ENCODE measurements at places on chromosomes 13 and 19.

DNA sequence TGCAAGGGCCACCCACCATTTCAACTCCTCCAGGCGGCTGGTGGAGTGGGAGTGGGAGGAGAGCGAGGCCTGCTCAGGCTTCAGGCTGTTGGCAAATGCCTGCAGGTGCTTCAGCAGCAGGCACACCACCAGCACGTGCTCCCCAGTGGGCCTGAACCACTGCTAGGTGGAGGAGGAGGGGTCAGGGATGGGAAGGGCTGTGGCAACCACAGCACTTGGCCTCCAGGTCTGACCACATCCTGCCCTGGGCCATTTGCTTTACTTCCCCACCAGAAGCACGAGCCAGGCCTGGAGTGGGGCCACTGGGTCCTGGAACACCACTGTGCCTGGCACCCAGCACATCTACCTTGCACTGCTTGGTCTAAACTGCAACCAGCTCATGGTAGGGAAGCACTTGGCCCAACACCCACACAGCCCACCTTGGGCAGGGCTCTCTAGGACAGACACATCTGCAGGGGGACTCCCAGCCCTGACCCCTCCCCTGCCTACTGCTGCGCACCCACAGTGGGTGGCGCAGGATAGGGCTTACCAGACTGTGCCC lies 26.2 kb downstream of the TUBA3C start:
- DNase-seq, result no peak

DNA sequence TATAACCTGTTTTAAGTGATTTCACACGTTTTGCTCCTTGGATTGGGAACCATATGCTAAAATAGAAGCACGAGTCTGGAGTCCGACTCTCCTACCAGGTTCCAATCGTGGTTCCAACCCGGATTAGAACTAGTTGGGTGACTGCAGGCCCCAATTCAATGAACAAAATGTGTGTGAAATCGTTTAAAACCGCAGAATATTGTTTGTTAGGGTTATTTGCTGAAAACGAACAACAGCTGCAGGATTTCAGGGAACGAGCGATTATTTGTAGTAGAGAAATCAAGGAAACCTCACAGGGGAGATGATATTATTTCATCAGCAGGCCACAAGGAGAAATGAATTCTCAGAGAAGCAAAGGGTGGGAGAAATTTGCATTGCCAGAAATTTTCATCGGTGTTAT lies 16.7 kb downstream of the SSC5D start:
- DNase-seq, result no peak

- no peak for DNase-seq
These were observed 1.3 kb upstream of the A1BG start for GRCh38 chr19:58354478-58355030.

DNA sequence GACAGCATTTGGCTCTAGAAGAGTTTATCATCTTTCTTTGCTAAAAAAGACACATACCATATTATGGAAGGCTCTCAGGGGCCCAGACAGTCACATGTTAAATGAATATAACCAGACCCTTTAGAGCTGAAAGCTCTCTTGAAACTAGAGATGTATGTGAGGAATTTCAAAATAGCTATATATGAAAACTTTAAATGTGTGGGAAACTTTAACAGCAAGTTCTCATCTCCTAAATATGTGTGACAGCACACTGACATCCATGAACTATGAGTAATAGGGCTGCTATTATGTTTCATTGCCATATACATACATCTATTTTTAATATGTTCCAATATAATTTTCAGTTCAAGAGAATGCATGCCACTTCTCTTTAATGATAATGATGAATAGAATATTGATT lies 509.5 kb downstream of the GPC6 start:
- DNase-seq, result no peak

DNA sequence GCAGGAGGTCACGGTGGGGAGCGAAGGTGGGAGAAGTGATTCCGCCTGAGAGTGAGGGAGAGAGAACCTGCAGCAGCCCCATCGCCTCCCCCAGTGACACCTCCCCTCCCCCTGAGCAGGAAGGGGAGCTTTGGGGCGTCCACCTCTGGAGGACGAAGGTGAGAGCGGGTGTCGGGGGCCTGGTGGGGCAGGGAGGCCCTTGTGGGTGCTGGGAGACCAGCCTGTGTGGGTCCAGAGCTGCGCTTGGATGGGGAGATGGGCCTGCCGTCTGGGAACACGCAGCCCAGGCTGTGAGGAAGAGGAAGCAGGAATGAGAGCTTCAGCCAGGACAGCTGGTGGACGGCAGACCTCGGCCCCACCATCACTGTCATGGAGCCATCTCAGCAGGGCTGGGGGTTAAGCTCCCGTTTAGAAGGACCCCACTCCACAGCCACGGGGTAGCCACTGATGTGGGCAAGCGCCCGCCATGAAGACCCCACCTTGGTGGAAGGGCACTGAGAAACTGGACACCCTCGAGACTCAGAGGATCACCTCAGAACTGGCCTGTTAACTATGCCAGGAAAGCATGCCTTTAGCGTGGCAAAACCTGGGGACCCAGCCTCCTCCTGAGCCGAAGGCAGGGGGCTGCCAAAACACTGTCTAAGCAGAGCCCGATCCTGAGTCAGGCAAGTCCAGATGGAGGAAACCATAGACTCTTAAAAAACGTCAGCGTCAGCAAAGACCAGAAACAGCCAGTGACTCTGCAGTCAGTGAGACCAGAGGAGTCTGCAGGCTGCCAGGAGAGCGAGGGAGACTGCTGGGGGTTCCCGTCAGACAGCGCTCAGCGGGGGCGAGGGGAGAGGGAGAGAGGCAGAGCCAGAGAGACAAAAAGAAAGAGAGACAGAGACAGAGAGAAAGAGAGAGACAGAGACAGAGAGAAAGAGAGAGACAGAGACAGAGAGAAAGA lies 6.4 kb upstream of the PROZ start:
- no peak for DNase-seq

DNA sequence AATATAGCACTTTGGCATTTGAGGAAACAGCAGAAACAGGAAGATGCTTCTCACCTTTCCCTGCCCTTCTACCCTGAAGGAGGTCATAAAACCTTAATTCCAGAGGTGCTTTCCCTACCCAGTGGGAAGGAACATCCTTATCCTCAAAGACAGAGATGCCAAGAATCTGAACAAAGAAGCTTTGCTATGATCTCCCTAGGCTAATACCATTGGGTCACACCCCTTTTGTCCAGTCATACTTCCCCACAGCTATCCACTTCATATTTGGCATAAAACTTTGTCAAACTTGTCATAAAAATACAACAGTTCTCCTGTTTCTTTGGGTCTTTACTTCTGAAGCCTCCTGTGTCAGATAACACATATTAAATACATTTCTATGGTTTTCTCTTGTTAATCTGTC lies 21.7 kb upstream of the RXFP2 start:
- DNase-seq, result no peak

GRCh38 chr19:39738814-39739213 lies 985 bp upstream of the CLC start:
- DNase-seq, result no peak

- no peak for DNase-seq
These were observed 4.0 kb upstream of the HOOK2 start for GRCh38 chr19:12779162-12779993.

- no peak for DNase-seq
These were observed 360.0 kb downstream of the DCT start for GRCh38 chr13:94119360-94119936.

DNA sequence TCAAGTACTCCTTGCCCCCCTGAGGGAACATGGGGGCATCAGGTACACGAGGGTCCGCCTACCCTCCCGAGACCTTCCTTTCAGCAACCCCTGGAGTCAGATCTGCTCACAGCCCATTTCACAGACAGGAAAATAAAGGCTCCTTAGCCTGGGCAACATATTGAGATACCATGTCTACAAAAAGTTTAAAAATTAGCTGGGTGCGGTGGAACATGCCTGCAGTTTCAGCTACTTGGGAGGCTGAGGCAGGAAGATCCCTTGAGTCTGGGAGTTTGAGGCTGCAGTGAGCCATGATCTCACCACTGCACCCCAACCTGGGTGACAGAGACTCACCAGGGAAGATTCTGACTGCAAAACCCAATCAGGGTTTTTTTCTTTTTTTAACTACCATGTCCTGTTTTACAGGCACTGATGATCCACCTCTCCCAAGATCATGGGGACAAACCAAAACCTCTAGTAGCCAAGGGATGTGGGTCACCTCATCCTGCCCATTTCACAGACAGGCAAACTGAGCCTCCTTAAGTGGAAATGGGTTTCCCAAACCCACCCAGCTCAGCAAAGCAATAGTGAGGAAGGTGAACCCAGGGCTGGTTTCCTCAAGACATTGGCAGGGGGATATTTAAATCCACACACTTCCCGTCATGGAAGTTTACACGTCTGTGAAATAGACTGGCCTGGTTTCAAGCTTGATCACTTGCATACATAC lies 6.4 kb upstream of the CDKN2D start:
- no peak for DNase-seq

GRCh38 chr13:46032341-46032740 lies 20.2 kb downstream of the ZC3H13 start:
- no peak for DNase-seq

DNA sequence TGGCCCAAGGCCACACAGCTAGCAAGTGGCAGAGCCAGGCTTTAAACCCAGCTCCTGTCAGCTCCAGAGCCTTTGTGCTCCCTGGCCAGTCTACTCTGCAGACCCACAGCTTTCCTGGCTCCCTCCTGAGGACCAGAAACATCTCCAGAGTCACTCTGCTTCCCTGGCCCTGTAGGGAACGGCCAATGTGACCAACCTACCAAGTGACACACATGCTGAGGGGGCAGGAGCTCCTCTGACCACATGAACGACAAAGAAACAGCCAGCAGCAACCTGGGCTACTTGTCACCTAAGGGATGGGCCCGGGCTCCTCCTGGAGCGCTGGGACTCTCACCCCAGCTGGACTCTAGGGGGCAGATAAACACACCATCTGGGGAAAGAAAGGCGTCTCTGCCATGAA lies 19.3 kb downstream of the PEG3 start:
- DNase-seq, result no peak

- no peak for DNase-seq
These were observed 5.2 kb upstream of the LMNB2 start for GRCh38 chr19:2461751-2462634.

GRCh38 chr13:35649162-35649561 lies 172.7 kb upstream of the MAB21L1 start:
- DNase-seq, result no peak

GRCh38 chr13:67147342-67148133 lies 82.6 kb downstream of the PCDH9 start:
- no peak for DNase-seq

DNA sequence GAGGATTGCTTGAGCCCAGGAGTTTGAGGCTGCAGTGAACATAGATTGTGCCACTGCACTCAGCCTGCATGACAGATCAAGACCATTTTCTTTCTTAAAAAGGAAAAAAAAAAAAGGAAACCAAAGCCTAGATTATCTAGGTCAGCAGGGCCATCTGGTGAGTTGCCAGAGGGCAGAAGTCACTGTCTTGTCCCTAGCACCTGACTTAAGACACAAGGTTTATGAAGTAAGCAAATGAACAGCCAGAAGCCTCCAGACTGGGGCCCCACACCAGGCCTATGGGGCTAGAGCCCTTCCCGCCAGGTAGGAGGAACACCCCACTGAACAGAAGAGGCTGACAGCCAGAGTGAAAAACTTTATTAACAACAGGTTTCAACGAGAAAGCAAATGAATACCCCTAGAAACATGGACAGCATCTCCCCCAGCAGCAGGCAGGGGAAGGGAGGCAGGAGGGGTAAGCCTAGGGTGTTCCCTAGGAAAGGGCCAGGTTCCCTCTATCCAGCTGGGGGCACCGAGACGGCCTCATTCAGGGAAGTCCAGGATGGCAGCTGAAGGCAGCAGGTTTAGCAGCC lies 1.2 kb downstream of the WDR83 start:
- DNase-seq, result no peak

DNA sequence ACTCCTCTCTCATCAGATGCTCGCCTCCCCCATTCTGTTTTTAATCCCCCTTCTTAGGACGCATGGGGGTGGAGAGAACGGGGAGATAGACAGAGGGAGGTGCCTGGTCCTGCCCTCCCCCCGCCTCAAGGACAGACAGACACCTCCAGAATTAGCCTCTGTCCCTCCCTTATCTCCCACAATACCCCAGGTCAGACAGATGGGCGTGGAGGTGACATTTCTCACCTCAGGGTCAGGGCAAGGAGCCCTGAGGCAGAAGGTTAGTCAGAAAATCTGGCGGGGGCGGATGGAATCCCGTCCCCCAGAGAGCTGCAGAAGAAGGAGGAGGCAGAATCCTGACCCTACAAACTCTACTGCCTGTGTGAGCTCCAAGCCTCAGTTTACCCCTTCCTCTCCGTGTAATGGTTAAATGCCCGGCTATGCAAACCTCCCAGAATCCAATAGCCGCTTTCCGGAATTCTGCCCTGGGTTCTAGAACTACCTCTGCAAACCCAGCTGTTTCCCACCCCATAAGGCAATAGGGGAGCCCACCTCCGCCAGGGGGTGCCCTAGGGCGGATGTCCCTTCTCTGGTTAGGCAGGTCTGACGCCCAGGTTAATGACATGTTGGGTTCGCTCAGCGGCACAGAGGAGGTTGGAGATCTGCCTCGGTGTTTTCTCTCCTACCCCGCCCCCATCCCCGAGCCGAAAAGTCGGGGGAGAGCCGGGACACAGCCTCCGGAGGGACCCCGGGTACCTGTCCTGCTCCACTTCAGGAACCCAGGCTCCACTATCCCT lies 900 bp downstream of the PPP1R13L start:
- no peak for DNase-seq

GRCh38 chr13:106594980-106595379 lies 27.0 kb upstream of the ARGLU1 start:
- no peak for DNase-seq

DNA sequence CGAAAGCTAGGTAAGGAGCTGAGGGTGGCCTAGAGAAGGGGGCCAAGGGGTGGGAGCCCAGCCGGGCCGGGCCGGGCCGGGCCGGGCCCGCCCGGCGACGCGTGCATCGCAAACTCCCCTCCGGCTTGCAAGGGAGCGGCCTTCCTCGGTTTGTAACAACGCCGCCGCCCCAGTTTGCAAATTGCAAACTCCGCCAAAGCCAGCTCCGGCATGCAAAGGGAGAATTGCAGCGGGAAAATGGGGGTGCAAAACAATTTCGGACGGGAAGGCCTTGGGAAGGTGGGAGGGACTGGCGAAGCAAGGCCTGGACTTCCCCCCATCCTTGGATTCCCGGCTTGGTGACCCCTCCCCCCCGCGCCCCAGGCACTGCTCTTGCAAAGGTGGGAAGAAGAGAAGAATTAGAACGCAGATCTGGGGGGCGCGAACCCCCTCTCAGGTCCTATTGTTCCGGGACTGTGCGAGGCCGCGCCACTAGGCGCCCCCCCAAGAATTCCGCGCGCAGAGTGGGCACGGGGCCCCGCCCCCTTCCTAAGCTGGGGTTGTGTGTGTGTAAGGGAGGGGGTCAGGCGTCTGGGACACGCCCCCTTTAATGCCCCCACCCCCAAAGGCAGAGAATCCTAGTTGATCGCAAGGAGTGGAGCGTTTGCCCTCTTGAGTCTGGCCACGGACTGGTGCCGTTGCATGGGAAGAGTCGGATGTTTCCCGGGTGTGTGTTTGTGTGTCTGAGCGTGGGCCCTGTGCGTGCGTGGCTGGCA lies 926 bp downstream of the PRR12 start:
- DNase-seq, result no peak

- no peak for DNase-seq
These were observed 555.4 kb downstream of the SLITRK6 start for GRCh38 chr13:85243831-85244230.

Measured in left renal pelvis (tissue), 4 donors.